ENCODE measurements at places on chromosomes 6 and 20.

GRCh38 chr6:105437236-105437635 is 34.4 kb upstream of the PREP start:
- no peak for DNase-seq

DNA sequence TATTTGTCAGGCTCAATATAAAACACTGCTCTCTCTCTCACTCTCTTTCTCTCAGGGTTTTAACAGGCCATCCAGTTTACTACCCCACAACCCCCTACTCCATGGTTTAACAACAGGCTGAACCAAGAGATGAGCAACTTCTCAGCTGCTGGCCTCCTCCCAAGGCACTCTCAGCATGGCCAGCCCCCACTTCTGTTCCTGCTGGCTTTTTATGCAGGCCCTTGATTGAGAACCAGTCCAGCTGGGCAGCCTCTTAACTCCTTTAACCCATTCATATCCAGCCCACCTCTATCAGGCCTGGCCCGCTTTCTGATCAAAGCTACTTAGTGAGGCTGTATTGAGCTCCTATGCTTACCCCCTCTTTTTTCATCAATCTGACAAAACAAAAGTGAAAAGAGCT is 346.8 kb upstream of the POU3F2 start:
- no peak for DNase-seq

DNA sequence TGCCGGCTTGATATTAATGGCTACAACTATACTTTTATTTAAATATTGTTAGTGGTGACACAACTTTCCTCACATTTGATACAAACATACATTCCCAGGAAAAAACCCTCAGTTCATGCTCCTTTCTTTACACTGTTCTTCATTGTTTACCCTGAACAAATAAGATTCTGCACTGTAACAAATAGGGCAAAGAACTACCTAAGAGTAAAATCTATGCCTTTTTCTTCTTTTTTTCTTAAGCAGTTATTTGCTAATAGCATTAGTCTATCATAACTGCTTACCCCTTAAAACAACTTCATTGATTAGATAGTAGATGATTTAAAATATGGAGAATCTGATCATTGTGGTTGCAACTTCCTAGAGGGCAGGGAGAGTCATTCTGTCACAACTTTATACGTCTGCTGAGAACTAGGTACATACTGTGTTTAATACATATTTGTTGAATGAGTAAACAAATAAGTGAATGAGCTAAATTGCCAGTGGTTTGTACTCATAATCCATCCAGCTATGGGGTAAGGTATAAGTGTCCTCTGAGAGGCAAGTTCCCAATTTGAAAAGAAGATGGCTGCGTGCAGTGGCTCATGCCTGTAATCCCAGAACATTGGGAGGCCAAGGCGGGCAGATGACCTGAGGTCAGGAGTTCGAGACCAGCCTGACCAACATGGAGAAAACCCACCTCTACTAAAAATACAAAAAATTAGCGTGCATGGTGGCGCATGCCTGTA is 161.0 kb downstream of the CDK19 start:
- no peak for DNase-seq

DNA sequence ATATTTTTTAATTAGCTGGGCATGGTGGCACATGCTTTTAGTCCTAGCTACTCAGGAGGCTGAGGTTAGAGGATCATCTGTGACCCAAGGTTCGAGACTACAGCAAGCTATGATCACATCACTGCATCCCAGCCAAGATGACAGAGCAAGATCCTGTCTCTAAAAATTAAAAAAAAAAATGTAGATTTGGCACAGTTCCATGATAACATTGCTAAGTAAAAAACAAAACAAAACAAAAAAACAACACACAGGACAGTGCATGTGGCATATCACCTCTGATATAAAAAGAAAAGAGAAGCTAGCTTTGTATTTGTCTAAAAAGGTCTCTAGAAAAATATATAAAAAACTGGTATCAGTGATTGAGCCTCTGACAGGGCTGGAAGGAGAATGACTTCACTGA is 24.6 kb downstream of the RNF24 start:
- no peak for DNase-seq

DNA sequence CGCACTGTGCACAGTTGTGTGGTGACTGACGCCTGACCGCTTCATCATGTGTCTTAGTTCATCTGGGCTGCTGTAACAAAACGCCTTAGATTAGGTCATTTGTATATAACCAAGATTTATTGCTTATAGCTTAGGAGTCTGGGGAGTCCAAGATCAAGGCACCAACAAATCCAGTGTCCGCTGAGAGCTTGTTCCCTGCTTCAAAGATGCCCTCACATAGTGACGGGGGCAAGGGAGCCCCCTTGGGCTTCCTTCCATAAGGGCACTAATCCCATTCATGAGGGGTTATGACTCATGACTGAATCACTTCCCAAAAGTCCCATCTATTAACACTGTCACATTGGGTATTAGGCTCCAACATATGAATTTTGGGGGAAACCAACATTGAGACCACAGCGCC is 34.6 kb downstream of the CYP24A1 start:
- no peak for DNase-seq

- no peak for DNase-seq
Measured at GRCh38 chr6:20976391-20976918, 442.2 kb downstream of the CDKAL1 start.

DNA sequence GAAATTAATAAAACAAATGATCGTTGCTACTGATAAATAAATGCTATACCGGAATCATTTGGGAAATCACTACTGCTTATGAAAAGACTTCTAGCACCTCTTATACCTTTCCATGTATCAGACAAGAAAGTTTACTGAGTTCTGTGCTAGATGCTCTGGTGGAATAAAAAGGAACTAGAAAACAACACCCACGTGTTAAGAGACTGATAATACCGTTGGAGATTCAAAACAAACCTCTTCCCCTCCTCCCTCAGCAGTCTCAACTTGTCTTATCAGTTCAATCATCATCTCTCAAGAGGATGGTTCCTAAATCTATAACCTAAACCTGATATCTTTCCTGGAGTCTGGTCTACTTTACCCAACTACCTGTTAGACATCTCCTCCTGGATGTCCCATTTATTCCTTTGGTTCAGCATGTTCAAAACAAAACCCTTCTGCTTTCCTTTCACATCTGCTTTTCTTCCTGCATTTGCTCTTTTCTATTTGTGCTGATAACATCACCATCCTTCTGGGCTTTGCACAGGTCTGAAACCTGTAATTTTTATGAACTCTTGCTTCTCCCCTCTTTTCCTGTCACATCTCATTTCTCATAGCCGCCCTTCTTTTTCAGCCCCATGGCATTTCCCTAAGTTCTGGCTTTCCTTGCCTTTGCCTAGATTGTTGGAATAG is 122.2 kb downstream of the COL19A1 start:
- no peak for DNase-seq

DNA sequence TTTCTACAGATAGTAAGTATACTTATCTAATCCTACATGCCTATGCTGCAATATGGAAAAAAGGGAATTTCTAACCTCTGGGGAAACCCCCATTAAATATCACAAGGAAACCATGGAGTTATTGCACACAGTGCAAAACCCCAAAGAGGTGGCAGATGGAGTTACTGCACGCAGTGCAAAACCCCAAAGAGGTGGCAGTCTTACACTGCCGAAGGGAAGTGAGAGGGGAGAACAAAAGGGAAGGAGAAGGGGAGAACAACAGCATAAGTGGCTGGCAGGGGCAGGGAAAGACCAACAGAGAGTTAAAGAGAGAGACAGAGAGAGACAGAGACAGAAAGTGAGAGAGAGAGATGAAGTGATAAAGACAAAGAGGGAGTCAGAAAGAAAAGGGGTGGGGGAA is 43.8 kb upstream of the EIF2S2 start:
- no peak for DNase-seq

DNA sequence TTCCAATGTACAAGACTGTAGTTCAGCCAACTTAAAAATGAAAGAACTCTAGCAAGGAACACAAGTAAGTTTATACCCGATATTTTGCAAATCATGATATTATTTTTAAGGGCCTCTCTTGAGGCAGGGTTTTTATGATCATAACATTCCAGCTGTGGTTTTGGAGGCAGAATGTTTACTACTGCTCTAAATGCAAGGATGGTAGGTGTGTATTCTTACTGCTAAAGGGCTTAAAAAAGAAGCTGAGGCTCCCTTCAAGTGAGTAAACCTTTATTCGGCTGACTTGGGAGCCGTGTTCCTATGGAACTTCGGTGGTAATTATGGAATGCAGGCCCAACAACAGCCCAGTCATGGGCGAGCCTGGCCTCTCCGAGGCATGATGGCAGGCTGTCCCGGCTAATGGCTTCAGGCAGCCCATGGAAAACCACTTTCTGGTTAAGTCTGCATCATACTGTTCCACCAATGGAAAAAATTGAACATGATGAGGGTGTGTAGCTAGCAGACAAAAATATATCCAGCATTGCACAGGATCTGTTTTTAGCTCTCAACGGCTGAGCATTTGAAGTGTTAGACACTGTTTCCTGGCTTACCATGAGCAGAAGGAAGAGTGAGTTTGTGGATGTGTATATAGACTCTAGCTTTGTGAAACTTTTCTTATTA is 111.5 kb downstream of the TIAM2 start:
- DNase-seq, result no peak

DNA sequence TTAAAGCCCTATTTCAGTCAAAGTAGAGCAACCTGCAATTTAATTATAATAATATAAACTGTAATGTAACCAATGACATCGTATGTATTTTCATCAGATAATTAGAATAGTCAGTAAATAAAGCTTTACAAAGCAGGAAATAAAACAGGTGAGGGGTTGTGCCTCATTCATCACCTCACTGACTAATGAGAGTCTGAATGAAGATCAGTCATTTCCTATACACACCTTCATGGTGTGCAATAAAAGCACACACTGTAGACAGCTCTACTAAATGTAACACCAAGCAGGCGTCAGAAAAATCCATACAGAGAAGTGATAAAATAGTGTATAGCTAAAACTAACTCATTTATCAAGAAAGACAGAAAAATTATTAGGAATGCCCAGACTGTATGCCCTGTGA is 105.9 kb downstream of the MAN1A1 start:
- no peak for DNase-seq

- DNase-seq, result no peak
Measured at GRCh38 chr6:152308306-152308705, 328.9 kb downstream of the SYNE1 start.

DNA sequence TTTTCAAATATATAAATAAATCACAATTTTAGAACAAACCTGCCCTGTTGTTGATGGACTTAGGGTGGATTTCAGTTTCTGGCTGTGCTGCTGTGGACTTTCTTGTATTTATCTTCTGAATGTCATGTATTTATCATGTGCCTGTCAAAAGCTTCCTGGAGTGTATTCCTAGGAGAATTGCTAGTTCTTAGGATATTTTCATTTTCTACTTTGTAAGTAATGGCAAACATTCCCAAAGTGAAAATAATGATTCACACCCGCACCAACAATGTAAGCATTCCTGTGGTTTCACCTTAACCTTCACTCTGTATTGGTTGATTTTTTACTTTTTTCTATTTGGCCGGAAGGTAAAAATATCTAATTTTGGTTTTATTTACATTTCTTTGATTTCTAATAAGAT is 387.8 kb downstream of the SMOC2 start:
- DNase-seq, result no peak

DNA sequence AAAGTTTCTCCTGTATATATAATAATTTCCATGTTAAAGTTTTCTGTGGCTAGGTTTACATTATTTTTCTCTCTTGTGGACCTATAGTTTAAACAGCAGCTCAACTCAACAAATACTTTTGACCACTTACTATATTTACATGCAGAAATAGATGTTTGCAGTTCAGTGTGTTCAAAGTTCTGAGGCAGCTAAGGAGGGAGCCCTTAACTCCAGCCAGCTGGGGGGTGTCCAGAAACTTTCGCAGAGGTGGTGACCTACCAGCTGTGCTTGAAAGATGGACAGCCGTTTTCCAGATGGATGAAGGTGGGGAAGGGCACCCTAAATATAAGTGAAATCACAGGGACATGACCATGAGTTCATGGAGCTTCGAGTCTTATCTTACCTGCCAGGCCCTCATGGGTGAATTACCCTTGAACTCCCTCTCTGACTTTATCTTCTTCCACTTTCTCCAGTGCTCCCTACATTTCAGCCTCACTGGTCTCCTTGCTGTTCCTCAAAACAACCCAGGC is 33.4 kb downstream of the DHX35 start:
- DNase-seq, result no peak

GRCh38 chr6:32689531-32690501 is 23.4 kb upstream of the HLA-DQB1 start:
- no peak for DNase-seq

DNA sequence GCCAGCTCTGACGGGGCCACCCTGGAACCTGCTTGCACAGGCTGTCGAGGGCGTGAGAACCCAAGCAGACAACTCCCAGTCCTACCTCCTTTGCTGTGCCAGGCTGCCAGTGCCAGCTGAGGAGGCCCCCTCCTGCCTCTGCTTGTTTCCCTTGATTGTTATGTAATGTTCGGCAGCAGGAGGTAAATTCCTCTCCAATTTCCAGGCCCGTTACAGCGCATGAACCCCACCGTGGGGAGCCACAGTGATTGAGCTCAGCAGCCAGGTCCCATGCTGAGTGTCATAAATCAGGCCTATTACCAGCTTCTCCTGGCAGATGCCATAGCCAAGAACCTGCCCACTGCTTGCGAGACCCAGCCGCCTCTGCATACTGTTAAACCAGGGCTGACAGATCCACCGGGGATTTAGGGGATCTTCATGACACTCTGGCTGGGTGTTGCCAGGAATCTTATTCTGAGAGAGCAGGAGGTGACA is 320.5 kb downstream of the DHX35 start:
- no peak for DNase-seq

- no peak for DNase-seq
Measured at GRCh38 chr6:67219346-67219745, 1415.7 kb upstream of the ADGRB3 start.

DNA sequence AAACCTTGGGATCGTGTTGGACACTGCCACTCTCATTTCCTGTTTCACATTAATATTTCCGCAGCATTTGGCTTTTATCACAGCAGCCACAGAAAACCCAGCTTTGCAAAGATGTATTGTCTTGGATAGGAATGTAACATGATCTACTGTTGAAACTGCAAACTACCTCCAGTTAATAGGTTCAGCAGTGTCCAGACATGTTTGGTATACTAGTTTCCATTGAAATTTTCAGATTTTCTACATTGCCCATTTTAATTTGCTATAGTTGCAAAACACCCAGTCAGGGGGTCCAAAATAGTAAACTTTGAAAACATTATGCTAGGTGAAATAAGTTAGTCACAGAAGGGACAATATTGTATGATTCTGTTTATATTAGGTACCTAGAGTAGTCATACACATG is 3.3 kb downstream of the ANKRD6 start:
- no peak for DNase-seq

GRCh38 chr6:157685596-157686280 is 137.3 kb upstream of the SNX9 start:
- no peak for DNase-seq

DNA sequence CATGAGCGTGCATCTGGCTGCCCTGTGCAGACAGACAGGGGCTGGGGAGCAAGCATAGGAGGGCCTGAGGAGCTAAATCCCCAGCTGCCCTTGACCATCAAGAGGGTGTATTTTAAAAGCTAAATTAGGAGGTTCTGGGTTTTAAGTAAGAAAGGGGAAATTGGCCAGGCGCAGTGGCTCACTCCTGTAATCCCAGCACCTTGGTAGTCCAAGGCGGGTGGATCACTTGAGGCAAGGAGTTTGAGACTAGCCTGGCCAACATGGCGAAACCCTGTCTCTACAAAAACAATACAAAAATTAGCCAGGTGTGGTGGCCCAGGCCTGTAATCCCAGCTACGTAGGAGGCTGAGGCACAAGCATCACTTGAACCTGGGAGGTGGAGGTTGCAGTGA is 27.8 kb downstream of the SERPINB6 start:
- no peak for DNase-seq

GRCh38 chr20:53492212-53492611 is 101.4 kb downstream of the ZNF217 start:
- no peak for DNase-seq

GRCh38 chr6:111572216-111572706 is 33.4 kb downstream of the TRAF3IP2 start:
- DNase-seq, result no peak

Data from stimulated activated CD8-positive, alpha-beta memory T cell treated with anti-CD3 and anti-CD28 coated beads, Interleukin-12 subunit alpha, Interleukin-12 subunit beta, amount 100 ng/mL, for 1 hour (primary cell).